ENCODE measurements at places on chromosomes 1 and 21.

GRCh38 chr1:209208648-209209047 is 374.9 kb upstream of the CAMK1G start:
- peak; percentile 41 for DNase-seq

DNA sequence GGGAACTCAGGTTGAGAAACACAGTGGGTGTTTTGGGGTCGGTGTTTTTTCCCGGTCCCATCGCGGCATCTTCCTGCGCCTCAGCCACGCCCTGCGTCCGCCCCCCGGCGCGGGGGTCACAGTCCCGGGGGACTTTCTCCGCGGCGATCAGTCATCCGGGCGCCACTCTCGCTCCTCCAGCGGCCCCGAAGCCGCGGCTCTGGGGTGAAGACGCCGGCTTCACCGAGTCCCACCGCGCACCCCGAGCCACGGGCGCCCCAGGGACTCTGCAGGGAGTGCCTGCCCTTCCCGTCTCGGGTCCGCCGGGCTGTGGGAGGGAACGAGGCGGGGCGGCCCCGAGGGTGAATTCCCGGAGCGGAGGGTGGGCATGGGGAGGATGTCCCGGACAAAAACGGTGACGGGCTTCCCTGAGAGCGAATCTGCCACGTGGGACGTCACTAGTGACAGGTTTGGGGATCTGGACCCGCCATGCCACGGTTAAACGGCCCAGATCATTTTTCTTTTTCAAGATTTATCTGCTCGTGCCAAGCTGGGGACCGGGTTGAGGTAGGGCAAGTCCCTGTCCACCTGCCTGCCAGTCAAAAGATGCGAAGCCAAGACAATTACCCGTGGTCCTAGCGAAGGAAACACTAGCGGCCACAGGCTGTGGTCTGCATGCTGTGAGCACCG is 717 bp upstream of the BATF3 start:
- DNase-seq = no peak

DNA sequence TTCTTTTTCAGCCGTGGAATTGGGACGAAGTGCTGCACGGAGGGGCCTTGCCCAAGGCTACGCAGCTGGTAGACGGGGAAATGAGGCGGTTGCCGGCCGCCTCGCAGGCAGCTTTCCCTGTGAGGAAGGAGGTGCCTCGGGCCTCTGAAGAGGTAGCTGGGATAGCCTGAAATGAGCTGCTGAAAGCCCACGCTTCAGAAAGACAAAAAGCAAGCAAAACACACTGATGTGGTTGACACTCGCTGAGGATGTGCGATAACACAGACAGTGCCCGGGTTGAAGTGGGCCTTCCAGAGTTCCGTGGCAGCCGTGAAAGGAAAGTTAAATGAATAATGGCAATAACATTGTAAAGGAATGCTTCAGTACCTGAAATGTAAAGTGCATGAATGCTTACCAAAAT is 47.2 kb downstream of the S1PR1 start:
- no peak for DNase-seq

DNA sequence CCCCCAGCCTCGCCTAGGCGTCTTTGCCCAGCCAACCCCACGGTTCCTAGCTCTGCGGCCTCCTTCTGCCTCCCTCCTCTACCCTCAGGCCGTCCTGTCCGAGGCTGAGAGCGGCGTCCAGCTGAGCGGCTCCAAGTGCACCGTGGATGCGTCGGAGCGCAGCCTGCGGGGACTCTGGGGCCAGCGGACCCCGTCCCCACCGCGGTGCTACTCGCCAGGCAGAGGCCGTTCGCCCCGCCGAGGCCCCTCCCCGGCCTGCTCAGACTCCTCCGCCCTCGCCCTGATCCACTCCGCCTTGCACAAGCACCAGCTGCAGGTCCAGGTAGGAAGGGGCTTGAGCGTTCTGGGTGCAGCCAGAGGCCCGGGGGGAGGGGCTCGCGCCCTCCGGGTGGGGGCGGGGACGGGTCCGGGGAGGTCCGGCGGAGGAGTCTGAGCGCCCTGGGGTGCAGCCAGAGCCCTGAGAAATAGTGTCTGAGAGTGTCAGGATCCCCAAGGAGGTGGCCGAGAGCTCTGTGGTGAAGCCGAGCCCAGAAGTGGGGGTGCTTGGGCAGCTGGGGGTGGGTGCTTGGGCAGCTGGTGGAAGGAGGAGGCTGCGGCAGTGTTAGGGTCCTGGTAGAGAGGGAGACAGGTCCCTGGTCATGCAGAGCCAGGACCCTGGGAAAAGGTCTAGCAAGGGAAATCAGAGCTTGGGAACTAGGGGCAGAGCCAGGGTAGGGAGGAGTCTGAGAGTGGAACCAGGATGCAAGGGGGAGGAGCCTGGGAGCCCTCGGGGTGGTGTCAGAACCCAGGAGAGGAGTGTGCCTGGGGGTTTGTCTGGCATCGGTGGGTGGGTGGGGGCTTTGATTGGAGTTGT is 3.2 kb upstream of the NBPF3 start:
- no peak for DNase-seq

DNA sequence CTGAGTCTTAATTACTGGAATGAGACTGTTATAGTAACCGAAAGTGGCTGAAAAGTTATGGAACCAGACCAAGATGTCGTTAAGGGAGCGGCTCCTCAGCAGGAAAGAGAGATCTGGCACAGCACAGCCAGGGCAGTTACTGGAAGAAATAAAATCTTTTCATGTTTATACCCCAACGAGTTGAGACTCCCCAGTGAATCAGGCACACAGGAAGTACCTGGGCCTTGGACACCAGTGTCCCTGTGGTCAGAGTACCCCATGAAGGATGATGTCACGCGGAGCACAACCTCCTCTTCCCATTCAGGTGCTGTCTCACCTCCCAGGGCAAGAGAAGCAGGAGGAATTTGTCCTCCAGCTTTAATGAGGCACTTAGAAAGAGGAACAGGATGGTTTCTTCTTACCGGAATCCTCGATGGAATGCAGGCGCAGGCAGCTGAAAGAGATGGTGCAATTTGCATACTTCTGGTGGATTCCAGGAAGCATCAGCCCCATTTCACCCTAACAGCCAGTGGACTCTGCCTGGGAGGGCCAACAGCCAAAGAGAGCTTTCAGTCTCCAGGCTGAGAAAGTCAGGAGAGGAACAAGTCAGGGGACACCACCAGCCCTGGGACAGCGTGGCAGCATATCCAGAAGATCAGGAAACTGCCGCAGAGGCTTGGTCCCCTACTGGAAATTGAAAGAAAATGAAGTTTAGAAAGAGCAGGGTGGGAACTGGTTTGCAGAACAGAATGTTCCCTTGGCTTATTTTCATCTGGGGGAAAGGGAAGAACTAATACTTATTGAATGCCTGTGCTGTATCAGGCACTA is 35.9 kb upstream of the CTTNBP2NL start:
- no peak for DNase-seq

DNA sequence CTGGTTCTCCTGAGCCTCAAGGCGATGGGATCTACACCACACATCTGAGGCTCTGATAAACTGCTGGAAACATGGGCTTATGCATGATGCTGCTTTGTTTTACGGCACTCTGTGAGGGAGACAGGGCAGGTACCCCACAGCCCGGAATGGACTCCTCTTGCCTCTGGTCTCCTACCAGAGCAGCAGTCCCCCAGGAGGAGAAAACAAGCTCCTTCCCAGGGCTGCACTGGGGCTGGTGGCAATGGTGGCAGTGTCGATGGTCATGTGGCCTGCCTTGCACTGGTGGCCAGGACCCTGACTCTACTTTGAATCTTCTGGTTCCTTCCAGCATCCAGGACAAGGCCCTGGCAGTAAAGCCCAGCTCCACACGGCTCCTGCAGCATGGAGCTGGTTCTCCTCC is 79.4 kb downstream of the TOMM20 start:
- no peak for DNase-seq
